ENCODE measurements at places on chromosomes 1 and 21. TPM values are rescaled to one million over a fixed set of nuclear protein-coding genes. Genes with fewer than 3 reads are reported as not detected.

DNA sequence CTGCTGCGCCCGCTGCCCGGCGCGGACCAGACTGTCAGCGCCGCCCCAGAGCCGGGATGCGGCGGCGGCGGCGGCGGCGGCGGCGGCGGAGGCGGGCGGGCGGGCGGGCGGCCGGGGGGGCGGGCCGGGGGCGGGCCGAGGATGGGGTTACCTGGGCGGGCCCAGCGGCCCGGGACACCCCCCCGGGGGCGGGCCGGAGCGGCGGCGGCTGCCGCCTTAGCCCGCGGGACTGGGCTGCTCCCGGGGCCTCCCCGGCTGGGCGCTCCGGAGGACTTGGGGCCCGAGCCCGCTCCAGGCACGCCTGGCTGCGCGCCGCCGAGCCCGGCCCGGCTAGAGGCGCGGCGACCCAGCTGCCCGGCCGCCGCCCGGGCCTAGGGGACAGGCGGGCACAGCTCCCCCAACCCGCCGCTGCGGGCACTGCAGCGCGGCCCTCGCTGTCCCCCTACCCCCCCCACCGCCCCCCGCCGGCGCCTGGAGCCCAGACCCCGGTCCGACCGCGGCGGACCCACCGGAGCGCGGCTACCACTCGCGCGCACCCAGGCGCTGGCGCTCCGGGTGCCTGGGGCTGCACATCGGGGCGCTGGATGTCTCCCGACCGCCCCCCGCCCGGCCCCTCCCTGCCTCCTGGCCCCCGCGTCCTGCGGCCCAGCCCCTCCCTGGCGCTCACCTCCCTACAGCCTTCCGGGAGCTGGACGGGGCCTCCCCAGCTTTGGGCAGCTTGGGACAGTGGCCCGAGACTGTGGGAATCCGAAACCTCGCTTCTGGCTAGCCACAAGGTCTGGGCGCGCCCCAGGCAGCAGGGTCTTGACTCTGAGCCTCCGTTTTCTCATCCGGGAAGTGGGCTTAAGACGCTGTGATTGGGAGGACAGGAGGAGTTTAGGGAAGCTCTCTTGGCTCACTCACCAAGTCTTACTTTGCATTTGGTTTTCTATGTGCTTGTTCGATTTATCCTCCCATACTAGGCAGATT lies at the start of gene WNT4:
Gene WNT4 (minus strand): TSS at position 33 of the 969 bp plus-strand sequence. CDS start 175 bp downstream, outside the sequence.
- no peaks in the 10 kb centered on the region for H3K36me3 ChIP-seq
- peak within 1 kb of the TSS; percentile 55 for H3K4me3 ChIP-seq
- peaks cover 5% of the 10 kb centered on the region for H3K27me3 ChIP-seq
- peak within 1 kb of the TSS; percentile 9 for H3K27ac ChIP-seq

- no peak overlapping the region for H3K27ac ChIP-seq
- no peak overlapping the region for H3K4me3 ChIP-seq
- no peaks in the 10 kb centered on the region for H3K4me1 ChIP-seq
- no peaks in the 10 kb centered on the region for H3K36me3 ChIP-seq
These were observed 49.2 kb upstream of the CRB1 start for GRCh38 chr1:197218857-197219256.

DNA sequence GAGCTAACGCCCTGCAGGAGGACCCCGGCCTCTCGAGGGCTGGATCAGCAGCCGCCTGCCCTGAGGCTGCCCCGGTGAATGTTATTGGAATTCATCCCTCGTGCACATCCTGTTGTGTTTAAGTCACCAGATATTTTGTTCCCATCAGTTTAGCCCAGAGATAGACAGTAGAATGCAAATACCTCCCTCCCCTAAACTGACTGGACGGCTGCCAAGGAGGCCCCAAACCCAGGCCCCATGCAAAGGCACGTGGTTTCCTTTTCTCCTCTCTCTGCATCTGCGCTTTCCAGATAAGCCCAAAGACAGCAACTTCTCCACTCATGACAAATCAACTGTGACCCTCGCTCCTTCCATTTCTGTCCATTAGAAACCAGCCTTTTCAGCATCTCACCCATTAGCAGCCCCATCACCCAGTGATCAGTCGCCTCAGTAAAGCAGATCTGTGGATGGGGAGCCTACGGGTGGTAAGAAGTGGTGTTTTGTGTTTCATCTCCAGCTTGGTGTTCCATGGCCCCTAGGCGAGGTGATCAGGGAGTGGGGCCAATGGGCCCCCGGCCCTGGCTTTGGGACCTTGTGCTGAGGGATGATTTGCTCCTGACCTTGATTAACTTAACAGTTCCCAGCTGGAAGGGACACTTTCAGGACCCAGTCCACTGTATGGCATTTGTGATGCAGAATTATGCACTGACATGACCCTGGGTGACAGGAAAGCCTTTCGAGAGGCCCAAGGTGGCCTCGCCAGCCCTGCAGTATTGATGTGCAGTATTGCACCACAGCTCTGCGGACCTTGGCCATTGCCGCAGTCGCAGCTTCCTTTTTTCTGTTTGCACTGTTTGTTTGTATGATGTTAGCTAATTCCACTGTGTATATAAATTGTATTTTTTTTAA lies 5.2 kb downstream of the NPPA start:
- DNase-seq, result peak; percentile 61
- peaks cover 24% of the 10 kb centered on the region for H3K36me3 ChIP-seq
- no peak overlapping the region for H3K27ac ChIP-seq
- H3K27me3 ChIP-seq, result no peaks in the 10 kb centered on the region
- peaks cover 13% of the 10 kb centered on the region for H3K4me1 ChIP-seq

DNA sequence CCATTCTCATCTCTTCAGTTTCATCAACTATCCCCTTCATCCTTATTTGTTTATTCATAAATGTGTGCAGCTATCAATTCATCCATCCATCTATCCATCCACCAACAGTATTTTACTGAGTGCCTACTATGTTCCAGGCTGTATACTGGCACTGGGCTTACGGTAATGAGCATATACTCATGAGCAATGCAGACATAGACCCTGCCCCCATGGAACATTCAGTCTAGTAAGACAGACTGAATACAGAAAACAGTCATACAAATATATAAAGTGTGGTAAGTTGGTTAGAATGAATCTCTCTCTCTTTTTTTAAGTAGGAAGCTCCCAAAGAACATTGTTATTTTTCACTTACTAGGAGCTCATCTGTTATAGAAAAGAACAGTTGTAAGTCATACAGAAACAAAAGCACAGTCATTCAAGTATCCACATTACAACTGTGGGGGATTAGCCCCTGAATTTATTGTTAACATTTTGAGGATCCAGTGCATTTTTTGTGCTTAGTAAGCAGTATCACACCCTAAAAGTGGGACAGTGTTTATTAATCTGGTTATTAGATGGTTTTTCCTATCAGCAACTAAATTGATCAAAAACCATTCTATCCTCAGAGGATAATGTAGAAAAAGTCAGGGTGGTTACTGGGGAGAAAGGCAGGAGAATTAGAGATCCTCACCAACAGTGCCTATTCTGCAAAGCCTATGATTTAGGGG lies 3.6 kb downstream of the SLC16A4 start:
- no peaks in the 10 kb centered on the region for H3K36me3 ChIP-seq
- no peaks in the 10 kb centered on the region for H3K27me3 ChIP-seq
- H3K4me1 ChIP-seq, result peaks cover 10% of the 10 kb centered on the region
- DNase-seq, result no peak
- H3K4me3 ChIP-seq, result no peak overlapping the region
- H3K27ac ChIP-seq, result no peak overlapping the region

- no peaks in the 10 kb centered on the region for H3K27me3 ChIP-seq
- H3K4me1 ChIP-seq, result no peaks in the 10 kb centered on the region
- no peak for DNase-seq
- no peaks in the 10 kb centered on the region for H3K36me3 ChIP-seq
- no peak overlapping the region for H3K27ac ChIP-seq
These were observed 20.6 kb downstream of the NIBAN1 start for GRCh38 chr1:184953600-184954219.

- H3K27me3 ChIP-seq, result no peaks in the 10 kb centered on the region
- no peak for DNase-seq
- H3K4me3 ChIP-seq, result no peak overlapping the region
- peaks cover 3% of the 10 kb centered on the region for H3K4me1 ChIP-seq
These were observed 640.2 kb downstream of the PTPRC start for GRCh38 chr1:199279067-199279466.

DNA sequence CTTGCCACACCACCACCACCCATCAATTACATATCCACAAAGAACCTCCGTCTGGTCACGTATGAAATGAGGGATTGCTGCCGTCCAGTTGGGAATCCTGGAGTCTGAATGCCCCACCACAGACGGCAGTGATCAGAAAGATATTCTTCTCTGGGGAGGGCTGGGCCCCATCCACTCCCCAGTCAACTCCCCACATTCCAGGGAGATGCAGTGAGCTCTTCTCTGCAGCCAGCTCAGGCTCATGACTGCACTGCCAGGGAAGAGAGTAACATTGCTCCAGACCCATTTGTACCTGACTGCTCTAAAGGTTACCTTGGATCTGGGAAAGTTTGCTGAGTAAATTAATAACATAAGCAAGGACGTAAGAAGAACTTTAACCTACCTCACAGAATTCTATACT lies 18.3 kb downstream of the DEGS1 start:
- H3K4me1 ChIP-seq, result peaks cover 20% of the 10 kb centered on the region
- H3K27me3 ChIP-seq, result no peaks in the 10 kb centered on the region
- no peak overlapping the region for H3K27ac ChIP-seq
- no peak for DNase-seq
- no peak overlapping the region for H3K4me3 ChIP-seq

DNA sequence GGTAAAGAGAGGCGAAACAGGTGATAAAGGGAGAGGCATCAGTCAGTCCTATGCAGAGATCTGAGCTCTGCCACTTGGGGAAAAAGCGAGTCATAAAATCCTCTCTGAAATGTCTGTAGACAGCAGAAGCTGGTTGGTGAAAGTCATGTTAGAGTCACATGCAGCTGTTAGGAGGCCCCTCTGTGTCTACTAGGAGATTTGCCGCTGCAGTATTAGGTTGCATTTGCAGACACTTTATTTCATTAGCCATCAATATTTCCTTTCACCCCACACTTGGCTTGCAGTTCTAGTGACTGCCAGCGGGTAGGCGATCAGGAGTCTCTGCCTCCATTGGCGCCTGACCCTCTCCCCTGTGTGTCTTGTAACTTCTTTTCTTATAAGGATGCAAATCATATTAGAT lies 16.2 kb downstream of the ATP1A4 start:
- DNase-seq, result peak; percentile 85
- no peaks in the 10 kb centered on the region for H3K36me3 ChIP-seq
- H3K4me1 ChIP-seq, result peaks cover 18% of the 10 kb centered on the region

- no peak overlapping the region for H3K27ac ChIP-seq
- H3K4me3 ChIP-seq, result no peak overlapping the region
These were observed 145.5 kb upstream of the NRIP1 start for GRCh38 chr21:15210235-15210678.

The C1QC gene
- total RNA-seq, result not detected

The DCAF8 gene
- total RNA-seq, result 53.6 TPM

The UTP11 gene
- total RNA-seq, result 125 TPM

The PRKCZ gene
- total RNA-seq, result 0.56 TPM

The SPRR2B gene
- not detected for total RNA-seq

The RPE65 gene
- 0.06 TPM for total RNA-seq

The PTGER3 gene
- total RNA-seq, result not detected

All from SJCRH30 (cell line).